ENCODE measurements at places on chromosomes 2 and 18.

GRCh38 chr2:183383854-183384253 lies 259.6 kb downstream of the NUP35 start:
- no peak for DNase-seq

DNA sequence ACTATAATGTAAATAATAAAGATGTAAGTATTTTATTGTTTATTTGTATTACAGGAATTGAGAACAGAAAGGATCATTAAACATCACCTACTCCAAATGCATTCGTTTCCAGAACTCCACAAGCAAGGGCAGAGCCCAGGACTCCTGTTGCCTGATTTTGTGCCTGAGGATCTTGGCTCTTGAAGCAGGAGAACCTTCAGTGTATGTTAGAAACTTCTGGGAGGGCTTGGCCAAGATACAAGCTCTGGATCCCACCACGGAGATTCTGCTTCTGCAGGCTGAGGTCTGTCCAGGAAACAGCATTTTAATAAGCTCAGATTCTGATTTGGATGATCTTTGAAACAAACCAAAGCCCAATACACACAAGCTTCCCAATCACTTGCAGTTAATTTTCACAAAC lies 142.4 kb upstream of the SOX11 start:
- DNase-seq = no peak

GRCh38 chr18:77634494-77634893 lies 384.8 kb downstream of the GALR1 start:
- no peak for DNase-seq

- no peak for DNase-seq
Measured at GRCh38 chr2:119517433-119517832, 6.8 kb downstream of the SCTR start.
